ENCODE measurements at places on chromosomes 6 and 20.

- no peak for DNase-seq
Measured at GRCh38 chr20:47678536-47678935, 106.7 kb downstream of the SULF2 start.

GRCh38 chr6:80404889-80405288 is 298.4 kb downstream of the BCKDHB start:
- no peak for DNase-seq

DNA sequence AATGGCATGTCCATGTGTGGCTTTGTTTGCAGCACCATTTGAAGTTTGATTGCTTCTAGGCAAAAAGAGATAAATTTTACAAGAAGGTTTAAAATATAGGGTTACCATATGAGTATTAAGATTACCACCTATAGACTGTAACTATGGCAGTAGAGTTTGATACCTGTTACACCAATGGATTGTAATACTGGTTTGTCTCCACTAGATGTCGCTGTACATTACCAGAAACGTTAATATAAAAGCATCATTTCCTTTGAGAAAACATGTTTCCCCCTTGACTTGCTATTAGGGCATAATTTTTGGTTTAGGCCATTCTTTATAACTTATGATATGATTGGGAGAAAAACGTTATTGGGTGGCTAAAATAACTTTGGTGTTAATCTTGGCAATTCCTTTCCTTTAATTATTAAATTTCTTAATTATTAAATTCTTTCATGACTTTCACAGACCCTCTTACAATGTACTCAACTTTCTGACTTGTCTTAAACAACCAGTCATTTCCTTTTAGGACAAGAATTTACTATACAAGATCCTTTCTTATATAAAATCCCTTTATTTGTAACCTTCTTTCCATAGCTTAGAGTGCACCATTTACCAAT is 42.8 kb downstream of the HLA-DPB1 start:
- peak; percentile 54 for DNase-seq

GRCh38 chr20:62860924-62861691 is 514 bp downstream of the TCFL5 start:
- DNase-seq = peak; percentile 26

GRCh38 chr20:14644306-14645097 is 307.1 kb upstream of the FLRT3 start:
- no peak for DNase-seq

- no peak for DNase-seq
Measured at GRCh38 chr6:166194914-166195859, 27.5 kb upstream of the TBXT start.

DNA sequence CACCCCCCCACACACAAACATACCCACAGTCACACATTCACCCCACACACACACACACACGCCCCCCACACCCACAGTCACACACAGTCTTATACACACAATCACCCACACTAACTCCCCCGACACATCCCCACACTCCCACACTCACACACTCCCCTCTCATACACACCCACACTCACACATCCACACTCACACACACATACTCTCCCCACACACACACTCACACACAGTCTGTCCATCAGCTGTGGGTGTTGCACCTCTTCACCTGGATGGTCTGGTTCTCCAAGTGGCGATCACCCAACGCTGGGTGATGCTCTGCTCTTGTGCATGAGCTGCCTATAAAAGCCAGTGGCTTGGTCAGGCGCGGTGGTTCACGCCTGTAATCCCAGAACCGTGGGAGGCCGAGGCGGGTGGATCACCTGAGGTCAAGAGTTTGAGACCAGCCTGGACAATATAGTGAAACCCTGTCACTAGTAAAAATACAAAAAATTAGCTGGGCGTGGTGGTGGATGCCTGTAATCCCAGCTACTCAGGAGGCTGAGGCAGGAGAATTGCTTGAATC is 158.9 kb downstream of the SMOC2 start:
- DNase-seq = no peak

GRCh38 chr6:113073611-113074191 is 726.6 kb downstream of the RFPL4B start:
- peak; percentile 38 for DNase-seq

- DNase-seq = peak; percentile 100
Measured at GRCh38 chr6:41072836-41073202, at the start of gene NFYA. NFYA (plus strand) TSS chr6:41072974; CDS start chr6:41079090, 6,116 bp downstream.

DNA sequence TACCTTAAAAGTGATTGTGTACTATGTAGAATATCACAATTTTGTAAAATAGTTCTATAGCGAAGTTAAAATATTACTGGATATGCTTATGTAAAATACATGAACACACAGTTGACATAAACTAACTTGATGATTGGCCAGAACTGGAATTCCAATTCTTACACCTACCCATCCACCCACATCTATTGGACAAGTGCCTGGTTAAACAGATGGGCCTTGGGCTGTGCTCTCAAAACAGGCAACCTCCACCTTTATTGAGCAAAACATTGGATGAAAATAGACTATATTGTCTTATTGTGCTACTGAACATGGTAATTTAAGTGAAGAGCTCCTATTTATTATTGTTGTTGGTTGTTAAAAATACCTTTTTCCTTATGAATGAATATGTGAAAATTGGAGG is 154.0 kb upstream of the FLRT3 start:
- DNase-seq = no peak

- DNase-seq = peak; percentile 40
Measured at GRCh38 chr6:157273756-157274470, 49.4 kb downstream of the TMEM242 start.

- peak; percentile 60 for DNase-seq
Measured at GRCh38 chr6:22147921-22148776, 148.7 kb downstream of the PRL start.

DNA sequence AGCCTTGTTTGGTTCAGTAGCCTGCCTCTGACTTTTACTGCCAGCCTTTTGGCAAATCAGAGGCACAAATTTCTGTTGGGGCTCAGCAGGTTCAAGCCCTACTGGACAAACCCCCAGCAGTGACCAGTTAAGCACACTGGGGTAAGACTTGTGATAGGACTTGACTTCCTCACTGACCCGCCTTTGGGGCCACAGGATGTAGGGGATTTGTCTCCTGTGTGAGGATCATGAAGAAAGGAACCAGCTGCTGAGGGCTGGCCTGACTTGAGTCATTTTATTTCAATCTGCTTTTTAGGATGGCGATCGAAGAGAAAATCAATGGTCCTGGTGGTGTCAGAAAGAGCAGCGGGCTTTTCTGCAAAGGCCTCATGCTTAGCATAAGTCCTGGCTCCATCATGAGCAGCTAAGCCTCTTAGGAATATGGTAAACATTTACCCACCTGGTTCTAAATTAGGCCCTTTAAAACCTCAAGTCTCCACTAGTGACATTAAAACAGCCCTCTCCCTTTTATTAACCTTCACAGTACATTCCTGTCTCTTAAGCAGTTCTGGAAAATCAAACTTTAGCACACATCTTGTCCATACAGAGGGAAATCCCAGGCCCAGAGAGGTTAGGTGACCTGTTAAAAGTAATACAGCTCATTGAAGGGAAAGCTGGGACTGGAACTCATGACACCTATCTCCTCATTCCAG is 16.6 kb downstream of the CHMP4B start:
- peak; percentile 92 for DNase-seq

- no peak for DNase-seq
Measured at GRCh38 chr6:163118941-163119340, 295.6 kb upstream of the QKI start.

DNA sequence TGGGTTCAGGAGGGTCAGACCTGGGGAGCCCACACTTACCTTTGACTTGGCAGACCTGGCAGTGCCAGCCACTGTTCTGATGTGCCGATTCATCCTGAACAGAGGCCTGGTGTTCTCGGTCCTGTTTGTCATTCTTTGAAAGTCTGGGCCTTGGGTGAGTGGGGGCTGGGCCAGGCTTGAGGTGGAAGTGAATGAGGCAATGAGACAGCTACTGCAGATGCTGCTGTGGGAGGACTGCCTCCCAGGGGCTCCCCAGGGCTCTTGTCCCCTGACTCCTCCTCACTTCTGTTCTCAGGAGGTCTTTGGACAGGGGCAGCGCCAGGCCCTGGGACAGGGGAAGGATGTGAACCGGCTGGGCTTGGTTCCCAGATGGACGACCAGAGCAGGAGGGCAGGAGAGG is 5.6 kb upstream of the TREML4 start:
- no peak for DNase-seq

- no peak for DNase-seq
Measured at GRCh38 chr6:125899726-125900182, 56.8 kb upstream of the HINT3 start.

DNA sequence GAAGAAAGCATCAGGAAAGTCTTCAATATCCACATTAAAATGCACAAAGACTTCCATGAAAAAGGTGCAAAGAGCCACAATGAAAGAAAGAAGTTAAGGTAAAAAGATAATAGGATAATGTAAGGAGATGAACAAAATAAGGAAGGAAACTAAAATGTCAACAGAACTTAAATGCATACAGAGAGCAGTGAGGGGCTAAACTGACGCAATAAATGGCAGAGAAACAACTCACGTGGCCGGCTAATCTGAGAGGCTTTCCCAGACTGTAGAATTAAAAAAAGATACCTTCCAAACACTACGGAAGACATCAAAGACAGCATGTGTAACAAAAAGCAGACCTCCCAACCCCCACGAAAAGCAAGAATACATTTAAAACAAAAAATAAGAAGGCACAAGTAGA is 73.7 kb downstream of the GMDS start:
- no peak for DNase-seq

GRCh38 chr6:148530394-148530953 is 187.8 kb downstream of the SASH1 start:
- peak; percentile 90 for DNase-seq

DNA sequence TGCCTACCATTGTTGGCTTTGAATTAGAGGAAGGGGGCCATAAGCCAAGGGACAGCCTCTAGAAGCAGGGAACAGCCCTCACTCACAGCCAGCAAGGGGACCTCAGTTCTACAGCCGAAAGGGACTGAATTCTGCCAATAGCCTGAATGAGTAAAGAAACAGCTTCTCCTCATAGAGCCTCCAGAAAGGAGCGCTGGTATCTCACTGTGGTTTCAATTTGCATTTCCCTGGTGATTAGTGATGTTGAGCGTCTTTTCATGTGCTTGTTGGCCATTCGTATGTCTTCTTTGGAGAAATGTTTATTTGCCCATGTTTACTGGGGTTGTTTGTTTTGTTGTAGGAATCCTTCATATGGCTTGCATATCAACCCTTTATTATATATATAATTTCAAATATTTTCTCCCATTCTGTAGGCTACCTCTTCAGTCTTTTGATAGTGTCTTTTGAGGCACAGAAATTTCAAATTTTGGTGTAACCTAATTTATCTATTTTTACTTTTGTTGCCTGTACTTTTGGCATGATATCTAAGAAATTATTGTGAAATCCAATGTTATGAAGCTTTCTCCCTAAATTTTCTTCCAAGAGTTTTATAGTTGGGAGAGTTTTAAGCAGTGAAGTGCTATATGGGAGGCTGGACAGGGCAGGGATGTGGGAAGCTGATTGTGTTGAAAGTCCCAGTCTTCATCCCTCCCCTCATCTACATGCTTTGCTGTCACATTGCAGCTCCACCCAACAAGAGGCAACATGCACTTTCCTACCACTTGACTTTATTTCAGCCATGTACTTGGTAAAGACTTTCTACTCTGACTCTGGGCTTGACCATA is 82.3 kb upstream of the SHLD1 start:
- peak; percentile 22 for DNase-seq

DNA sequence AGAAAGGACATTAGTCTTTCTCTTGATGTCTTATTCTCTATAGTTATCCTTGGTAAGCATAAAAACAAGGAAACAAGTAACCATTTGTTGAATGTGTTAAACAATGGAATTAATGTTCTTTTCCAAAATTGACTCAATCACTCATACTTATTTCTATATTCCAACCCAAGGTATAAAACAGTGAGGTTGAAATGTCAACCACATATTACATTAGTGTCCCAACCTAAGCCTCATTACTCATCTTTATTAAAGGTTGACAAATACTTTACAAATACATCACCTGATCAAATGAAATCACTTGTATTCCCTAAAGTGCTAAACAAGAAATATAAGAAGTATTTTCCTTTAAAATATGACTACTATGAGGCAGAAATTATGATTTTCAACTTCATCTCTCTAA is 100.5 kb downstream of the ASCC3 start:
- no peak for DNase-seq

DNA sequence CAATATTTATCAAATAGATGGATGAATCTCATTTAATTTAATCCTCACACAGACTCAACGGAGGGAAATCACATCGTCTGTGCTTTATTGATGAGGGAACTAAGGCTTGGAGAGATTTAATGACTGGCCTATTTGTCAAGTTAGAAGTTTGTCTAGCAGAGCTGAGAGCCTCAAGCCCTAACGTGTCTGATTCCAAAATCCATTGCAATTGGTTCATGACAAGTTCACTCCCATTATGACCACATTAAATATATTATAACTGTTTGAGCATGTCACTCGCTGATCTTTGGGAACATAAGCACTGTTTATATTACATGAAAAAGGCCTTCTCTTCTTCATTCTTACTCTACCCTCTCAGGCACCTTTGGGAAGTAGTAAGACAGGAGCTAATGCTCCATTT is 89.4 kb upstream of the SIRPA start:
- DNase-seq = no peak

DNA sequence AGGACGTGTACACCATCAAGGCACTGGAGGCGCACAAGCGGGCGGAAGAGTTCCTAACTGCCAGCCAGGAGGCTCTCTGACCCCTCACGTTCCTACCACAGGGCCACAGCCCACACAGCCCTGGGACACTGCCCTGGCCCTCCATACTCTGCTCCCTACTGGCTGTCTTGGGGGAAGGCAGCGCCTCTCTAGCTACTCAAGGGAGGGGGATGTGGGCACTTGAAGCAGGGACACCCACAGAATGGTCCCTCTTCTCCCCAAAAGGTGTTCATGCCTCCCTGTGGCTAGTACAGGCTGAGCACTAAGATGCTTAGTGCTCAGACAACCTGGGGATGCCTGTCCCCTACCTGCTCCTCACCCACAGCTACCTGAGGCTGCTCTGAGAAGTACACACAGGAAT is 2.5 kb downstream of the MEA1 start:
- no peak for DNase-seq
